ENCODE measurements at places on chromosomes 7 and 10.

DNA sequence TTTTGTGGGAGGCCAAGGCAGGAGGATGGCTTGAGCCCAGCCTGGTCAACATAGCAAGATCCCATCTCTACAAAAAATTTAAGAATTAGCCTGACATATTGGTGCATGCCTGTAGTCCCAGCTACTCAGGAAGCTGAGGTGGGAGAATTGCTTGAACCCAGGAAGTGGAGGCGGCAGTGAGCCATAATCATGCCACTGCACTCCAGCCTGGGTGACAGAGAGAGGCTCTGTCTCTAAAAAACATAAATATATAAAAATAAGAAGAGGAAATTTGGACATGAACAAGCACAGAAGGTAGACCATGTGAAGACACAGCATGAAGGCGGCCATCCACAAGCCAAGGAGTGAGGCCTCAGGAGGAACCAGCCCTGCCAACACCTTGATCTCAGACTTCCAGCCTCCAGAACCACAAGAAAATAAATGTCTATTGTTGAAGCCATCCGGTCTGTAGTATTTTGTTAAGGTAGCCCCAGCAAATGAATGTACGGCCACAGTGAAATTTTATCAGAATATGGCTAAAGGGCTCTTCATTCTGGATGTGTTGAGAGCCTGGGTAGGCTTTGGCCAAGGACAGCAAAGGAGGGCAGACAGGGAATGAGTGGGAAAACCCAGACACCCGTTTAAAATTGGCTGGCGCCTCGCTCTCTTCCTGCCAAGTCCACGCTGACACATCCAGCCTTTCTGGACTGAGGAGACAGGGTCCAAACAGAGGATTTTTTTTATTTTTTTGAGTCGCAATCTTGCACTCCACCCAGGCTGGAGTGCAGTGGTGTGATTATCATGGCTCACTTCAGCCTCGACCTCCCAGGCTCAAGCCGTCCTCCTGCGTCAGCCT lies 12.9 kb upstream of the GRID2IP start:
- DNase-seq = no peak
- H3K27ac ChIP-seq = no peak overlapping the region
- no peak overlapping the region for H3K4me3 ChIP-seq
- H3K4me1 ChIP-seq = no peaks in the 10 kb centered on the region
- no peaks in the 10 kb centered on the region for H3K27me3 ChIP-seq

DNA sequence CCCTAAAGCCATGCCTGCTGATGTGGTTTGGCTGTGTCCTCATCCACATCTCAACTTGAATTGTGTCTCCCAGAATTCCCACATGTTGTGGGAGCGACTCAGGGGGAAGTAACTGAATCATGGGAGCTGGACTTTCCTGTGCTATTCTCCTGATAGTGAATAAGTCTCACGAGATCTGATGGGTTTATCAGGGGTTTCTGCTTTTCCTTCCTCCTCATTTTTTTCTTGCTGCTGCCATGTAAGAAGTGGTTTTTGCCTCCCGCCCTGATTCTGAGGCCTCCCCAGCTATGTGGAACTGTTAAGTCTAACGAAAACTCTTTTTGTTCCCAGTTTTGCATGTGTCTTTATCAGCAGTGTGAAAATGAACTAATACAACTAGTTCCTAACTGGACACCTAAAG lies 11.8 kb downstream of the MACROH2A2 start:
- no peak overlapping the region for H3K27ac ChIP-seq
- H3K4me1 ChIP-seq = no peaks in the 10 kb centered on the region
- no peaks in the 10 kb centered on the region for H3K36me3 ChIP-seq
- no peak for DNase-seq
- H3K4me3 ChIP-seq = no peak overlapping the region

- H3K4me3 ChIP-seq = no peak overlapping the region
- H3K4me1 ChIP-seq = peaks cover 4% of the 10 kb centered on the region
- DNase-seq = no peak
- no peak overlapping the region for H3K27ac ChIP-seq
- no peaks in the 10 kb centered on the region for H3K27me3 ChIP-seq
These were observed 27.6 kb upstream of the RNF32 start for GRCh38 chr7:156612930-156613329.

DNA sequence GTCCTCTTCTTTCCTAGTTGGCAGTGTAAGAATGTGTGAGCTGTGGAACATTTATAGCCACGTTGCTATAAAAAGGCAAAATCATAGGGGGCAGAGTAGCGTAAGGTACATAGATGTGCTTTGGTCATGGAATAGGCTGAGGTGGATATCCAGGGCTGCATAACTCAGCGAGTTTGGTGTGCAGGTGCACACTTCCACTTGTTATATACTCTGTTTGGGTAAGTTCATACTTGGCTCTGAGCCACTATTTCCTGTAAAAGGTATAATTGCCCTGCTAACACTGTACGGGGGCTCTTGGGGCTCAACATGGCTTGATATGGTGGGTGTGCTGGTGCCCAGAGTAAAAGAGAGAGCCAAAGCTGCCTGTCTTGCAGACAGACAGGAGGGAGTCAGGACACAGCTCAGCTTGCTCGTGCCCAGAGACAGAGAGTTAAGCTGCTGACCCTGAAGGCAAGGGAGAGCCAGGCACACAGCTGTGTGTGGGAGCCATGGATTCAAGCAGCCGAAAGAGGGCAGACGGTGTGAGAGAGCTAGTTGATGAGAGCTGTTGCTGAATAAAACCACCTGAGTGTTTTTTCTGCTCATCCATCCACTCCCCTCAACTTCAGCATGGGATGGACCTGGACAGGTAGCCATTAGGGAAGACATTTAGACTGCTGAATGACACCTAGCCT lies 126.7 kb downstream of the DKK1 start:
- no peaks in the 10 kb centered on the region for H3K4me1 ChIP-seq
- no peak for DNase-seq
- H3K27ac ChIP-seq = no peak overlapping the region
- H3K36me3 ChIP-seq = no peaks in the 10 kb centered on the region

DNA sequence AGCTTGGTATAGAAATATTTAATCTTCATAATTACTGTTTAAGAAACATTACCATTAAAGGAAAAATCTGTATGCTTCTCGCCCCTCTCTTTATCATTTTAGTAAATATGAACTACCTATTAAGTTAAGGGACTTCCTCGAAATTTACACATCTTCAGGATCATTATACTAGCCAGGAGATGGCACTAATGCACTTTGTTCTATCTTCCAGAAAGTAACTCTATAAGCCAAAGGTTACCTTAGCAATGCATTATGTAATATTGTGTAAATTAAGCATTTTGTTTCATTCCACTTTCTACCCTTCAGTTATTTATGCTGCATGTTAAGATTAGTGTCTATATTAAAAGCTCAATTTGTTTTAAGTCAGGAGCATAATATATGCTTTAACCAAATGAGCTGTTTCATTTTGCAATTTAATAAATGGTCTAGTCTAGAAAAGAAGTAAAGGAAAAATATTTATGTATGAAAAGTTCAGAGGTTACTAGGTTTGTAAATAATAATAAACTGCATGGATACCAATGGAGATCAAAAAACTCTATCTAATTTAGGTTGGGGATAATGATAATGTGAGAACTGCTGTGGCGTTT lies 128.5 kb downstream of the ANKRD7 start:
- H3K4me1 ChIP-seq = no peaks in the 10 kb centered on the region
- no peak for DNase-seq
- H3K36me3 ChIP-seq = no peaks in the 10 kb centered on the region
- no peak overlapping the region for H3K27ac ChIP-seq
- no peaks in the 10 kb centered on the region for H3K27me3 ChIP-seq

DNA sequence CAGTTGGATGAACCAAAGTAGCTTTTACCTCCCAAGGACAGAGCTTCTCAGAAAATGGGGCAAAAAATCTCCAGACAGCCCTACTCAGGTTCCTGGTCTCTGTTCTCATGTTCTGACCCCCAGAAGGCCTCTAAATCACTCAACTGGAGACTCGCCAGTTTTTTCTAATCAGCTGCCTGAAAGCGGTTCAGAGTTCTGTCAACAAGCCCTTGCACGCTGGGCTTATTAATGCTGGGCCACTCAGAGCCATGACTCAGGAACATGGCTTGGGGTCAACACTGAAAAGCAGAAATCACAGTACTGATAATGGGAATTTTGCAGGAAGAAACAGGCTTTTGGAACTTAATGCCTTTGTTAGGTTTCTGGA lies 15.3 kb downstream of the ECHDC3 start:
- no peak overlapping the region for H3K4me3 ChIP-seq
- no peaks in the 10 kb centered on the region for H3K36me3 ChIP-seq
- H3K4me1 ChIP-seq = no peaks in the 10 kb centered on the region
- DNase-seq = peak; percentile 44

DNA sequence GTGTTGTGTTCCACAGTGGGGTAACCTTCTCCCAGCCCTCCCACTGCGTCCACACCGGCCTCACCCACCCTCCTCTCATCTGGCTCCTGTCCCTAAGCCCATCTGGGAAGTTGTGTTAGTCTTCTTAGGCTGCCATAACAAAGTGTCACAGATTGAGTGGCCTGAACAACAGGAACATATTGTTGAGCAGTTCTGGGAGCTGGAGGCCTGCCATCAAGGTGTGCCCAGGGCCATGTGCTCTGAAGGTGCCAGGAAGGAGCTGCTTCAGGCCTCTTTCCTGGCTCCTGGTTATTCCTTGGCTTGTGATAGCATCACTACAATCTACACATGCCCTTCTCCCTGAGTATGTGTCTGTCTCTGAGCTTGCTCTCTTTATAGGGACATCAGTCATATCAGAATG lies 327.6 kb upstream of the COBL start:
- no peaks in the 10 kb centered on the region for H3K4me1 ChIP-seq
- H3K4me3 ChIP-seq = no peak overlapping the region
- peak; percentile 36 for DNase-seq
- no peak overlapping the region for H3K27ac ChIP-seq

- H3K4me3 ChIP-seq = no peak overlapping the region
- no peak for DNase-seq
- H3K27me3 ChIP-seq = no peaks in the 10 kb centered on the region
- no peaks in the 10 kb centered on the region for H3K36me3 ChIP-seq
- H3K27ac ChIP-seq = no peak overlapping the region
These were observed 187.2 kb downstream of the PPP1R3A start for GRCh38 chr7:113731571-113731970.

DNA sequence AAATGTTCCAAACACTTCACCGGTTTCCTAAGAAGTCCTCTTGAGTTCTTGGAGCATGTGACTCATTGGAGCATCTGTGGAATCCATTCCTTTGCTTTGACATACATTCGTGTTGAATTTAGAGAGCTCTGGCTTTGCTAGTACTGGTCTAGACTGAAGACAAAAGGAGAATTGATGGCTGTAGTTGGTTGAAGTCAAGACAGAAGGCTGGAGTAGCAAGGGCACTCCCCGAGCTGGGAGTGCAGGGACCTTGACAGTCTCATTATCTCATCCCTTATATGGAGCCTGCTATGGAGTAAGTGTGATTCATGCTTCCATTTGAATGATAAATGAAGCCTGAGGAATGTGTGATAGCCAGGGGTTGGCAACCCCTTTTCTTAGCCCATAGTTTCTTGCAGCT lies 1249.1 kb downstream of the TYW1 start:
- no peak overlapping the region for H3K27ac ChIP-seq
- no peak for DNase-seq
- no peaks in the 10 kb centered on the region for H3K36me3 ChIP-seq
- H3K27me3 ChIP-seq = no peaks in the 10 kb centered on the region

GRCh38 chr10:116688741-116689495 lies 53.4 kb downstream of the HSPA12A start:
- H3K4me3 ChIP-seq = no peak overlapping the region
- H3K27me3 ChIP-seq = no peaks in the 10 kb centered on the region
- no peaks in the 10 kb centered on the region for H3K36me3 ChIP-seq
- no peaks in the 10 kb centered on the region for H3K4me1 ChIP-seq
- H3K27ac ChIP-seq = no peak overlapping the region
